Gastroesophageal sphincter (tissue), 4 donors: ENCODE measurements at places on chromosomes 6 and 20. TPM values are rescaled to one million over a fixed set of nuclear protein-coding genes. Genes with fewer than 3 reads are reported as not detected.

The ALDH8A1 gene
- 1.2 TPM for total RNA-seq

The TPX2 gene
- 1.4 TPM for total RNA-seq

The TRIM10 gene
- not detected for total RNA-seq

GRCh38 chr6:125094563-125094962 is 59.0 kb upstream of the TPD52L1 start:
- ATAC-seq = no peak

DNA sequence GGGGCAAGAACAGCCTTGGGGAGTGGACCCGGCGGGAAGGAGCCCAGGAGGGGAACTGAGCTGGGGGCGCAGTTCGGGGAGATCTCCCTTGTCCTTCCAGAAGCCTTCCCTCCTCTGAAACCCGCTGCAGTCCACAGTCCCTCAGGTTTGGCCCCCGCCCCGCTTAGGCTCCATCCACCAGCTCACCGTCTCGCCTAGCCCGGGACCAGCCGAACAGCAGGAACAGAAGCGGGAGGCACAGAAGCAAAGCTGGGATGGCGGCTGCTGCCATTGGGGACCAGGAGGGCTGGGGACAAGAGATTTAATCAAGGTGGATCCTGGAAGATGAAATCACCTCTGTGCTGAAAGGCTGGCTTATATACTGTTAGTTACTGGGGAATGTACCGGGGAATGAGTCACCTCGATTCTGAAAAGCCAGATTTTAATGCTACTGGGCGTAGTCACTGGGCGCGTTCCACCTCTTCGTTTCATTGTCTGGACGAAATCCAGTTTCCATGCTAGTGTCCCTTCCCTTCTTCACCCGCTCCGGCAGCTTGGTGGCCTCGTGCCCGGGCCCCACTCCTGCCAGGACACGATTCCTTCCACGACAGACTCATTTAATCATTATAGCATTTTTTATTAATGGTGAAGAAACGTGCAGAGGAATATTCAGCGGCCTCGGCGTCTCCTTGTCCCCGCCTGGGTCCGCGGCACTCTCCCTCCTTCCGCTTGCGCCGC is at the start of gene RAET1L:
RAET1L (minus strand) TSS at position 332 of the 717 bp plus-strand sequence; CDS start at position 271, 61 bp downstream.
- ATAC-seq = peak; percentile 66

DNA sequence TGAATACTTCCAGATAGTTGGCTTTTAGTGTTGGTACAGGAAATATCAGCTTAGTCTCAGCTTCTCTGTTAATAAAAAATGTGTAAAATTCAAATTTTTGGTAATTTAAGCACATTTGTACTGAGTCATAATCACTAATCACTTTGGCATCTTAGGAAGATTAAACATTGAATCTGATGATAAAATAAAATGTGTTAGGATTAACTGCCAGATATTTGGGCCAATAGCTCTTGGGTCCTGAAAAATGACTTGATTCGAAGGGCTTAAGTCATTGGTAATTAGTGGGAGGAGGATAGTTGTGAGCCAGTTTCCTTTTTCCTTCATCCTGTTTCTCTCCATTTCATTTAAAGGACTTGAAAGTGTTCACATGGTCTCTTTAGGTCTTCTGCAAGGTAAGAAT is 426.1 kb downstream of the RFPL4B start:
- no peak for ATAC-seq

The ZDHHC14 gene
- 7.3 TPM for total RNA-seq

The SLC35B3 gene
- total RNA-seq = 13.5 TPM

The PGC gene
- not detected for total RNA-seq

DNA sequence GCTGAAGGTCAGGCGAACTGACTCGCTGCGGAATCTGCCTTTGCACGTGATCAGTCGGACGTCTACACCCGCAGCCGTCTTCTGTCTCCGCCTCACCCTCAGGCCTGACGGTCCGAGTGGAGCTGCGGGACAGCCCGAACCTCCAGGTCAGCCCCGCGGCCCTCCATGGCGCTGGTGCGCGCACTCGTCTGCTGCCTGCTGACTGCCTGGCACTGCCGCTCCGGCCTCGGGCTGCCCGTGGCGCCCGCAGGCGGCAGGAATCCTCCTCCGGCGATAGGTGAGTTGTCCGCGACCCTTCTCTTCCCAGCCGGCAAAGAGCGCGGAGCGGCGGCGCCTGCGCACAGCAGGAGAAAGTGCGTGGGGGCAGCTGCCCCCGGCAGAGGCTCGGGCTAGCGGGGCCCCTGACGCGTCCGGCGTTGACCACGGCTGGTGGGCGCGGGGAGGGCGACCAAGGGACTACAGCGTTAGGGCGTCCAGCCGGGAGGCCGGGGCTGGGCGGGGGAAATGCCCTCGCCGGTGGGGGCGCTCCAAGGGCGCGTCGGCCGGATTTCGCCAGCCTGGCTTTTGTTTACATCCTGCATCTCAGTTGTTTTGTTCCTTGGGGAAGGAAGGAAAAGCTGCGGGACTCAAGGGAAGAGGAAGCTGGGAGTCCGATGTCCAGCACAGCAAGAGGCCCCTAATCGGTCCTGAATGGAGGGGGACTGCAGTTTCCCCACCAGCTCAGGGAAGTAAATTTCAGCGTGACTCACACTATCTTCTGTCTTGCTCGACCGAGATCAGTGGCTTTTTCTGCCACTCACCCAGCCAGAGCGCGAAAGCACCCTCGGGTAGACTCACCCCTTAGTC is at the start of gene SMPDL3A:
SMPDL3A (plus strand) TSS at position 77 of the 846 bp plus-strand sequence; CDS start at position 166, 89 bp downstream.
- ATAC-seq = peak; percentile 81

GRCh38 chr6:85394853-85395538 is 54.9 kb upstream of the NT5E start:
- ATAC-seq = no peak

The LPA gene
- not detected for total RNA-seq

DNA sequence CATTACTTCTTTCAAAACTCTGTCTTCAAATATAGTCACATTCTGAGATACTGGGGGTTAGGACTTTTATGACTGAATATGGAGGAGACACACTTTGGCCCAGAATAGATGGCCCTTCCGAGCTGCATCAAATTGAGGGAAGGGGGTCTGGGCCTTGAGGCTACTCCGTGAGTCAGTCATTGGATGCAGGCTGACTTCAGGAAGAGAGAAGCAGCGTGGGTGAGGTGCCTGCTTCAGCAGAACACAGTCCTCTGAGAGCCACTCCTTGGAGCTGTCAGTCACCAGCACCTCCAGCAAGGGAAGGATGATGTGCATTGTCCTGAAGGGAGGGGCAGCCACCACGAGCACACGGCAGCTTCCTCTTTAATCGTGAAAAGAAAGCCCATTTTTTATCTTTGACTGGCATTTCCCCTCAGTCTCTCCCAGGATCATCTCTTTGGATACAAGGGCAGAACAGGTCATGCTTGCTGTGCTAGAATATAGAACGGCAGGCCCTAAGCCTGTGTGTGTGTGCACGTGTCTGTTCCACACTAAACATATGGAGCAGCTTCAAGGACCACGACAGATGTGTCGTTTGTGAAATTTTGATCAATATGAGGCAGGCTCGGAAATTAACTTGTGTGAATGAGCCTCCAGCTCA is 721.6 kb downstream of the KIF16B start:
- no peak for ATAC-seq

- no peak for ATAC-seq
These were observed 44.3 kb downstream of the CPXM1 start for GRCh38 chr20:2756056-2756611.

DNA sequence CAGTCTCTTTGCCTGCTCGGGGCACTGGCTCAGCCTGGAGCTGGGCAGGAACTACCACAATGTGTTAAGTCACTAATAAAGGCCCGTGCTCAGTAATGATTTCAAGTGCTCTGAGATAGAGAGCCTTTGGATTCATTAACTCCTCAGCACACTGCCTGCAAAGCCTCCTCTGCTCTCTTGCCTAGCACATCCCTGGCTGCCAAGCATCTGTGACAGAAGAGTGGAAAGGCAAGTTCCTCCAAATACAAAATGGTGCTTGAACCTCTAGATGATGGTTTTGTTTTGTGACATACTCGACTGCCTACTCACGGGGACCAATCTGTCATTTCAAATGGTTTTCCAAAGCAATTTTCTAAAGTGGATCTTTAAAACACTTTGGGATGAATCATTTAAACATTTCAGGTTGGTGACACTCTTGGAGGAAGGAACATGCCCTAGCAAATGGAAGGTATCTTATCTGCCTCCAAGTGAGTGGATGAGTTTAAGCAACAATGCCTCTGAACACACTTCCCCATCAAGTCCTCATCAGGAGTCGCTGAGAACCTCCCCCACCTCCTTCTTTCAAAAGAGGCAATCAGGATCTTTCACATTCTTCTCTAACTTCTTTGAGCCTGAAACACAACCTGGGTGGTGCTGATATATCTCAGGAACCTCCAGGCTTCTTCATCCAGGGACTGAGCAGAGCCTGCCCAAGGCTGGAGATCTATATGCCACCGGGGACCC is 35.8 kb downstream of the METTL24 start:
- ATAC-seq = no peak

DNA sequence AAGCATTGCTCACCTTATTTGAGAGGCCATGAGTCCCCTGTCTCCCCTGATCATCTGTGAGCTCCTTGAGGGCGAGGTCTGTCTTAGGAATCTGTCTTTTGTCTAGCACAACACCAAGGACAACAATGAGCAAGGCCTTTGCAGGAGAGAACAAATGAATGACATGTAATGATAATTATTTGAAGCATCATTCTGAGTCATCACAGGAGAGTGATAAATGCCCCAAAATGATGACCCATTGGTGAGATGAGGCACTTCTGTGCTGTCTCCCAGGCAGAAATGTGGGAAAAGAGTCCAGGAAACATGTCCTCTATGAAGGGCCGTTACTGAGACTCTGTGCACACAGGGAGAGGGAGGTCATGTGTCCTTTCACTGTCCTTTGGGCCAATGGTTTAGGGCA is 105.2 kb upstream of the LRFN2 start:
- no peak for ATAC-seq

DNA sequence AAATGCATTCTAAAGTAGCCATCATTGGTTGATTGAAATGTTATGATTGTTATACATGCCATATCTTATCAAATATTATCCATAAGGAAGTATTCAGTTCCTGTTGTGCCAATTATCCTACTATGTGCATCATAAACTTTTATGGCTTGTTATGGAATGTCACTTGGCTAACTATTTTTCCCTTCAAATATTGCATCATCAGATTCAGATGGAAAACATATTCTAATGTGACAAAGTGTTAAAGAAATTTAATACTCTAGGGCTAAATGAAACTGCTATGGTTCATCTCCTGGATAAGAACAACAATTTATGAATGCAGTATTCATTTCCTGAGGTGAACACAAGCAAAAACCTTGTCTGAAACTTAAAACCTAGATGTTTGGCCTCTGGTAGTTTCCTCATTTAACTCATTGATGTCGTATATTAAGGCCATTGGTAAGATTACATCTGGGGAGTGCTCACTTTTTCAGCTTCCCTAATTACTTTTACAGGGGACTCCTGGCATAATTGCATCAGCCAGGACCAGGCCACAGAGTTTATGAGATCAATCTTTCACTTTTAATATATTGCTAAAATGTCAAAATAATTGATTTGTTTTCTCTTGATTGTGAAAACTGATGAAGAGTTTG is 134.9 kb upstream of the CEP162 start:
- no peak for ATAC-seq

- ATAC-seq = no peak
These were observed 47.4 kb downstream of the MYB start for GRCh38 chr6:135228486-135228885.

GRCh38 chr20:41370176-41370575 is 3.6 kb upstream of the EMILIN3 start:
- no peak for ATAC-seq

GRCh38 chr6:26087284-26088115 is at the start of gene HFE:
Gene HFE (plus strand): TSS chr6:26087429. CDS start chr6:26087441, 12 bp downstream.
- peak; percentile 77 for ATAC-seq

The FAM217A gene
- total RNA-seq = not detected

The GTSF1L gene
- not detected for total RNA-seq

The DEF6 gene
- 4.6 TPM for total RNA-seq

DNA sequence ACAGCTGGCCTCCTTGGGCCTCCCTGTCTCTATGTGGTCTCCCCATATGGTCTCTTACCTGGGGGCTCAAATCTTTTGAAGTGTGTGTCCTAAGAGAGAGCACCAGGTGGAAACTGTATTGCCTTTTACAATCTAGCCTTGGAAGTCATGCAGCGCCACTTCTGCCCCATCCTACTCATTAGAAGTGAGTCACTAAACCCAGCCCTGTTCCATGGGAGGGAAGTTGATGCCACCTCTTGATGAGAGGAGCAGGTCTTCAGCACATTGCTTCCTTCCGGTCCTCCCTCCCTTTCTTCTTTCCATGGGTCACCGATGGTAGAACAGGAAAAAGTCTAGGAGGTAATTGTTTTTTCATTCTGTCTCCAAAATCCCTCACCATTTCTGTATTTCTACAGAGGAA is 156.3 kb downstream of the FOXA2 start:
- ATAC-seq = no peak

The LRRC73 gene
- not detected for total RNA-seq

- ATAC-seq = peak; percentile 3
These were observed 166.6 kb downstream of the SASH1 start for GRCh38 chr6:148509119-148509799.

- ATAC-seq = no peak
These were observed 296.2 kb downstream of the FARS2 start for GRCh38 chr6:5557506-5557905.

The GSTA2 gene
- not detected for total RNA-seq

- no peak for ATAC-seq
These were observed at the start of gene CDH26 for GRCh38 chr20:59958123-59958522. Gene CDH26 (plus strand): TSS chr20:59958423. CDS start chr20:59958727, 304 bp downstream.
